ENCODE measurements at places on chromosomes 3 and 15. TPM values are rescaled to one million over a fixed set of nuclear protein-coding genes. Genes with fewer than 3 reads are reported as not detected.

The GHSR gene
- total RNA-seq: 1.0 TPM

DNA sequence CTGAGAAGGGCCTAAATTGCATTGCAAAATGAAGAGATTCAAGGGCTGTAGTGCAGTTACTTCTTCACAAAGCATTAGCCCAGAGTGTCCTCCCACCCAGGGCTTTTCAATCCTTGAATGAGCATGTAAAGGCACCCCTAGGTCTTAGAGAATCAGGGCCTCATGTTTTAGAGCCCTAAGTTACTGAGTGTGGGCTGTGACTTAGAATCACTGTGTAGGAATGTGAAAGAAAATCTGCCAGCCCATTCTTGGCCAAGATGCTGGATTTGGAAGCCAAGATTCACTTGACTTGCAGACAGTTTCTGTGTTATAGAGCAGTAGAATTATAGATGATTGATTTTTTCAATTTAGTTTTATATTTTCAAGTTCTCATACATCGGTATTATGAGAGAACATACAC, 153.2 kb downstream of the MYRIP start:
- DNase-seq: no peak
- no peaks in the 10 kb centered on the region for H3K36me3 ChIP-seq
- H3K4me1 ChIP-seq: no peaks in the 10 kb centered on the region
- no peak overlapping the region for H3K4me3 ChIP-seq
- H3K27ac ChIP-seq: no peak overlapping the region

DNA sequence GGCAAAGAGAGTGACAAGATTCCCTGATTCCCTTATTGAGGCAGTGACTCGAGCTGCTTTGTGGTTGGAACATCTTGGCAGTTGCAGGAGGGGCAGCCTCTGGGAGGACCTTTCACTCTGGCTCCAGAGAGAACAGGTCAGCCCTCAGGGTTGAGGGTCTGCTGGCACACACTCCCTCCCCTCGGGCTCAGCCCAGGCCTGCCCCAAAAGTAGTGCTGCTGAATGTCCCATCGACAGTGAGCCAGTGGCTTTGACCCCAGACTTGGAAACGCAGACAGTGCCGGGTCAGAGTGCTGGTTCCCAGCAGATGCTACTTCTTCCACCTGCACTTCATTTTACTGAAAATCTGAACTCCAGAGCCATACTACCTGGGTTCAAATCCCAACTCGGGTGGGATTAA, 25.6 kb upstream of the ATP2B2 start:
- DNase-seq: no peak
- no peak overlapping the region for H3K27ac ChIP-seq
- H3K4me1 ChIP-seq: no peaks in the 10 kb centered on the region
- no peaks in the 10 kb centered on the region for H3K27me3 ChIP-seq

GRCh38 chr3:134298249-134298648, 47.6 kb upstream of the RYK start:
- DNase-seq: no peak
- H3K36me3 ChIP-seq: no peaks in the 10 kb centered on the region
- H3K4me1 ChIP-seq: peaks cover 5% of the 10 kb centered on the region
- no peaks in the 10 kb centered on the region for H3K27me3 ChIP-seq
- no peak overlapping the region for H3K27ac ChIP-seq

The IQCF5 gene
- not detected for total RNA-seq

- H3K4me3 ChIP-seq: peak overlapping the region; percentile 96
- peak overlapping the region; percentile 37 for H3K27ac ChIP-seq
- 0 out of 2 replicates have a peak, but pooled peaks cover 9% of the 10 kb centered on the region for H3K36me3 ChIP-seq
- peak; percentile 51 for DNase-seq
- no peaks in the 10 kb centered on the region for H3K27me3 ChIP-seq
These were observed 1.3 kb downstream of the CTNNB1 start for GRCh38 chr3:41200669-41201021.

The ACOX2 gene
- total RNA-seq: 0.26 TPM

GRCh38 chr3:160641665-160642309, 35.2 kb upstream of the ARL14 start:
- H3K4me1 ChIP-seq: no peaks in the 10 kb centered on the region
- DNase-seq: no peak
- no peaks in the 10 kb centered on the region for H3K36me3 ChIP-seq
- no peak overlapping the region for H3K4me3 ChIP-seq
- H3K27me3 ChIP-seq: no peaks in the 10 kb centered on the region

DNA sequence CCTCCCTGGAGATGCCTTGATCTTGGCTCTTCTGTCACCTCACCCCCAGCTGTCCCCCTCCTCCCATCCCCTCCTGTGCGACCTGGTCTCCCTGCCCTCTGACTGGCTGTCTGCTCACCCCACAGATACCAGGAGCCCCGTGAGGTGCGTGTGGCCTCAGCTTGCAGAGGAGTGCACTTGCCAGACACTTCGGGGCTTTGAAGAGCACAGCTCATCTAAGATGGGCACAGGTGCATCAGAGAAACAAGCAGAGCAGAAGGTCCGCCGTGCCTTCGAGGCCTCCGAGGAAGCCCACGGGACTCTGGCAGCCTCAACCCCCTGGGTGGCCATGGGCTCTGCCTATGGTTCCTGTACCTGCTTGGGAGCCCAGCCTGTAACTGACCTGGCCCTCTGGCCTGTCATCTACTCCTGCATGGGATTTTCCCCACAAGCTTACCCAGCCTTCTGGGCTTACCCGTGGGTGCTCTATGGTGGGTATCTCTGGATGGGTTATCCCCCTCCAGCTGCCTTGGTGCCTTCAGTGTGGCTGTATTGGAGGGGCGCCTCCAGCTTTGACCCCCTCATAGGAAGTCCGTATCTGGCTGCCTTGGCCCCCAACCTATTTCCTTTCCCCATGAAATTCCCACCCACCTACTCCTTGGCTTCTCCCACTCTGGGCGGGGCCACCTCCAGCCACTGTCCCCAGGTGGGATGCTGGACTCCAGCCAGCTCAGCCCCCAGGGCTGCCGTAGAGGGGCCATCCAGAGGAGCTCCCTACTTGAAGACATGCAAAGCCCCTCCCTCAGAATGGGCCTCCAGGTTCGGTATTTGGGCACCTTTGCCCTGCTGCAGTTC, 3.8 kb downstream of the PRR23E start:
- no peak overlapping the region for H3K27ac ChIP-seq
- H3K4me3 ChIP-seq: no peak overlapping the region
- H3K27me3 ChIP-seq: peaks cover 4% of the 10 kb centered on the region
- H3K4me1 ChIP-seq: no peaks in the 10 kb centered on the region
- DNase-seq: no peak

DNA sequence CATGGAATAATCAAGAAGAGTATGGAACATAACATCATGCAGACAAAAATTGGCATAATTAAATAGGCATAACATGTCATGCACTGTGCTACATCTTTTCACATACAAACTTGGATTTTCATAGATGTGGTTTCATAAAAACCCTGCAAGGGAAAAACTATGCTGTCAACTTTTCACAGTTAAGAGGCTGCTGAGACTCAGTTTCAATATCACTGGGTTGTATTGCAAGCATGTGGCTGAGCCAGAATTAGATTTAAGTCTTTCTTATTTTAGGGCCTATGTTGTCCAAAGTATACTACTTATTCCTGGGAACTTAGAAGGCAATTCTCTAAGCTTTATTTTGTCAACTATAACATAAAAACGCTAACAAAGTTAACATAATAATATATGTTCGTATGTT, 70.7 kb upstream of the LSAMP start:
- no peak overlapping the region for H3K4me3 ChIP-seq
- DNase-seq: no peak
- H3K36me3 ChIP-seq: no peaks in the 10 kb centered on the region
- no peaks in the 10 kb centered on the region for H3K4me1 ChIP-seq
- H3K27ac ChIP-seq: no peak overlapping the region

DNA sequence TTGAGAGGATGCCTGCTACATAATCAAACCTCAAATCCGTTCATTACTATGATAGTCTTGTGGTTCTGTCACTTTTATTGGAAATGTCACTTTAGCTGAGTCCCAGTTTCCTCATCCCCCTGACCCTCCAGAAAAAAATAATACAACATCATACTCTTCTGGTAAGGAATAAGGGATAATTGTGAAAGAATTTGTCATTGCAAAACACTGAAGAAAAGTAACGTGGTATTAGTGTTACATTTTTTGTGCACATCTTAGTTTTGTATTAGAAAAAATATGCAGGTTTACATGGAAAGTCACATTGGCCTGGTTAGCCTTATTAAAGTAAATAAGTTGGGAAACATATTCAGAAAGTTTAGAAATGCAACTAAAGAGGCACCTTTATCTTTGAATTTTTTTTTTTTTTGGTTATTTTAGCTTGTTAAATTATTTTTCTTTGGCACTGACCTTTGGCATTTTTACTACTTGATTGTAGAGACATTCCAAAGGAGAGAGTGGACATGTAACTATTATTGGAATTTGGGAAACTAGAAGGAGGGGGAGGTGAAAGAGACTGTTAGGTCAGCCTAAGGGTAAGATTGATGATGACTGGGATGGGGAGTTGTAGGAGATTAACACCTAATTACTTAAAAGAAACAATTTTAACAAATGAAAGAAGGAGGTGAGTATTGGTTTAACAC, 462.2 kb upstream of the RARB start:
- no peak overlapping the region for H3K27ac ChIP-seq
- H3K4me3 ChIP-seq: no peak overlapping the region
- H3K27me3 ChIP-seq: no peaks in the 10 kb centered on the region
- DNase-seq: no peak
- H3K4me1 ChIP-seq: no peaks in the 10 kb centered on the region

DNA sequence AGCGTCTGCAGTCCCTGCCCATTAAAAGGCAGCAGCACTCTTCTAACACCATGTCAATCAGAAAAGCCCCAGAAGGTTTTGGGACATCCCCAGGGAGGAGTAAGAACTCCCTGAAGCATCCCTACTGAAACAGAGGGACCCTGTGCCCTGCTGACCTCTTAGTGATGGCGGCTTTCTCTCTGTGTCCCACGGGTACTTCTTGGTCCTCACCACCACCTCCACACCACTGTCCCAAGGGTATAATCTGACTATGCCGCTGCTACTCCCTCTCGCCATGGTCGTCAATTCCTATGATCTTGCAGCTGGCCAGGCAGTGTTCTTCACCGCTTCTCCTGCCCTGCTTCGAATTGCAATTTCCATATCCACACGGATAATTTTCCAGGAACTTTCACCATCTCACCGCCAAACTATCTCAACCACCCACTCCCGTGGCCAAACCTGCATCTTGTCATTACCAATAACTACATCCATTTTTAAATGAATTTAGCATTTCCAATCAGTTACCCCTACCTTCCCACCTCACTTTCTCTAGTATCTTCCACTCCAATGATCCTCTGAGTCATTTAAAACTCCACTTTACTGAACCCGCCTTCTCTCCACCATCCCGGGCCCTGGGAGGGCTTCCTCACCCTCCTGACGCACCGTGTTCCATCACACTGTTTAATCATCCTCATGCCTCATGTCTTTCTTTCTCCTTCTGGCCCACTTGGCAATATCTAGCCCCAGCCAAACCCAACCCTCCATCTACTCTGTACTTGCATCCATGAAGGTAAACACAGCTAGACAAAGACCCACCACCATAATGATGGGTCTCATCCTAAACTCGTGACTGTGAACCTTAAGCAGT, 23.7 kb downstream of the PRR23E start:
- H3K27me3 ChIP-seq: 0 out of 2 replicates have a peak, but pooled peaks cover 6% of the 10 kb centered on the region
- no peak for DNase-seq
- peaks cover 2% of the 10 kb centered on the region for H3K4me1 ChIP-seq
- H3K4me3 ChIP-seq: no peak overlapping the region
- H3K36me3 ChIP-seq: no peaks in the 10 kb centered on the region

GRCh38 chr3:52777959-52778805, 783 bp downstream of the ITIH1 start:
- no peaks in the 10 kb centered on the region for H3K36me3 ChIP-seq
- no peaks in the 10 kb centered on the region for H3K27me3 ChIP-seq
- no peak overlapping the region for H3K27ac ChIP-seq
- H3K4me1 ChIP-seq: no peaks in the 10 kb centered on the region
- DNase-seq: no peak

Data from SJCRH30 (cell line).